ENCODE measurements at places on chromosomes 3 and 15.

GRCh38 chr3:165346503-165346902, 150.3 kb upstream of the SLITRK3 start:
- no peak for DNase-seq

GRCh38 chr3:125585595-125586223, 9.6 kb downstream of the OSBPL11 start:
- peak; percentile 30 for DNase-seq

DNA sequence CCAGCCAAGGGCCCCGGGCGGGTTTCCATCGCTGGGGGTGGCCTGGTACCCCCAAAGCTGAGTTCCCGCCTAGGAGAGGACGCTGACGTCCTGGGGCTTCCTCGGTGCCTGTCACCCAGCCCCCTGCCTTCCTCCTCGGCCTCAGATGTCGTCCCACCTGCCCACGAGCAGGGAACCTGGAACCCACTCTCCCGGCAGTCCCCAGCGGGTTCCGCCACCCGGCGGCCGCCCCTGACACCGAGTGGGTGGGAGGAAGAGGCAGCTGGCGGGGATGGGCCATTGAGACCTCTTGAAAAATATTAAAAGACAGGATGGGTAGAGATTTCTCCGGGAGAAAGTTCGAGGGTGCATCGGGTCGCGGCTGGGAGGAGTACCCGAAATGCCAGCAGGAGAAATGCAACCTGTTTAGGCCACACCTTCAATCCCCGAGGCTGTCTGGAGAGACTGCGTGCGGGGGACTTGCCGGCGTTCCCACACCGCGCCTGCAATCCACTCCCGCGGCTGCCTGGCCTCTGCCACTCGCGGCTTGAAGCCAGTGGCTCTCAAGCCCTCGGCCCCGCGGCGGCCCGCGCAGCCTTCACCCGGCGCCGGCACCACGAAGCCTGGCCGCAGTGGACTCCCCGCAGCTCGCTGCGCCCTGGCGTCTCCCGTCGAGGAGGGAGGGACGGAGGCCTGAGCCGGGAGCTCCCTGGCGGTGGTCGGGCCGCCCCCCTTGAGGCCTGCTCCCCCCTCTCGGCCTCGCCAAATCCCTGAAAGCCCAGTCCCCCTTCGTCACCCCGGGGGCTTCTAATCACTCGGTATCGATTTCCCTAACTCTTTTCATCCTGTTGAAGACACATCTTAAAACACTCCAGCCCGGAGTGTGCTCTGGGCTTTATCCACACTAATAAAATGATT, 8.6 kb upstream of the NR2F2 start:
- DNase-seq, result no peak

- no peak for DNase-seq
These were observed 49.0 kb downstream of the CD200 start for GRCh38 chr3:112381673-112382542.

DNA sequence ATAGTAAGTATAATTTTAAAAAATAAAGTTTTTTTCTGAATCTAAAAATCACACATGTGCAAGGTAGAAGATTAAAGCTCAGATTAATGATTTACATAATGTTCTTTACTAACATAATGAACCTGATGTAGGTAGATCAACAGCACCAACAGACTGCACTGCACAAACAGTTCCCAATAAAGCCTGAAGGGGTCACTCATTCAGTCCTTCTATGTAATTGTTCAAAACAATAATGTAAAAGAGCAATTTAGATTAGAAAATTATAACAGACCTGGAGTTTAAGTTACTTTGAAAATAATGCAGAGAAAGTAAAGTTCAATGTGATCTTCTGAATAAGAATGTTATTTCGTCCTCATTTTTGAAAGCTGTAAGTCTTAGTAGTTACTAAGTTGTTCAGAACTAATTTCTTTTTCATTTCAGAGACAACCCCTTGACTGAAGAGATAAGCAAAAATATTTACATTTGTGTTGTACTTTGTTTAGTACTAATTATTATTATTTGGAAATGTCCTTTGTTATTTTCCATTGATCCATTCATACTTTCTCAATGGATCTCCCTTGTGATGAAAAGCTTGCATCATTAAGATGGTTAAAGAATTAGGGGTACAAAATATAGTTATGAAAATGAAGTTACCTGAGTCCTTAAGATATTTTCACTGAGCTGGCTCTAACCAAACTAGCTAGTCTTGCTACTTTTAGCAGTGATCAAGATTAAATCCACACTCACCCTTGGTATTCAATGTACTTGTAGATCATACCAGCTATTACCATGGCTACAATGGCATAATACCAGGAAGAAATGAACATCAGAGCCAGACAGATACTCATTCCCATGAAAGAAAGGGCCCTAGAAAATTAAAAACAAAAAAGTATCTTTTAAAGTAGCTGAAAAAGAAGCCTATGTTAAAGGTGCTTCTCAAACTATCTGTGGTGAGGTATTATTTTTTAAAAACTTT, 16.8 kb downstream of the EMC4 start:
- DNase-seq, result peak; percentile 31
